ENCODE measurements at places on chromosomes 12 and 14.

DNA sequence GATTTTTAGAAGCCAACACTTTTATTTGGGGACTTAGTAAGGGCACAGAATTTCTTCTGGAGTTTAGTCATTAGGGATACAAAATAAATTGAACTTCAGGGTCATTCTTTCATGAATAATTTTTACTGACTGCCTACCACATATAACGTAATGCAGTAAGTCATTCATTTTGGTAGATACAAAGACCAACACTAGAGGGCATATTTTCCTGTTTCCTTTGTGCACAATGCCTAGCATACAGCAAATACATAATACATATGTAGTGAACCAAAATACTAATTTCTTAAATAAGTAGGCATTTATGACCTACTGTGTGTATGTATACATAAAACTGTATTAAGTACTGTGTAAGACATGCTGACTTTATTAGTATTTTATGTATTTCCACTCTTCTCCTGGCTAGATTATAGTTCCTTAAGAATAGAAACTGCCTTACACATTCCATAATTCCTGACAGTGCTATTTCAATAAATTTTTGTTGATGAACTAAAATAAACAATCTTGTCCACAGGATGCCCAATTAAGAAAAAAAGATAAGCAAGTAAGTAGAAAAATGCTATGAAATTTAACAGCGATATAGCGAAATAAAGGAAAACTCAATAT, 47.9 kb downstream of the PPP1R12A start:
- DNase-seq = no peak

- DNase-seq = no peak
These were observed 59.7 kb downstream of the SCFD1 start for GRCh38 chr14:30681752-30682355.

GRCh38 chr12:31408763-31409162, 82.8 kb upstream of the SINHCAF start:
- DNase-seq = no peak

DNA sequence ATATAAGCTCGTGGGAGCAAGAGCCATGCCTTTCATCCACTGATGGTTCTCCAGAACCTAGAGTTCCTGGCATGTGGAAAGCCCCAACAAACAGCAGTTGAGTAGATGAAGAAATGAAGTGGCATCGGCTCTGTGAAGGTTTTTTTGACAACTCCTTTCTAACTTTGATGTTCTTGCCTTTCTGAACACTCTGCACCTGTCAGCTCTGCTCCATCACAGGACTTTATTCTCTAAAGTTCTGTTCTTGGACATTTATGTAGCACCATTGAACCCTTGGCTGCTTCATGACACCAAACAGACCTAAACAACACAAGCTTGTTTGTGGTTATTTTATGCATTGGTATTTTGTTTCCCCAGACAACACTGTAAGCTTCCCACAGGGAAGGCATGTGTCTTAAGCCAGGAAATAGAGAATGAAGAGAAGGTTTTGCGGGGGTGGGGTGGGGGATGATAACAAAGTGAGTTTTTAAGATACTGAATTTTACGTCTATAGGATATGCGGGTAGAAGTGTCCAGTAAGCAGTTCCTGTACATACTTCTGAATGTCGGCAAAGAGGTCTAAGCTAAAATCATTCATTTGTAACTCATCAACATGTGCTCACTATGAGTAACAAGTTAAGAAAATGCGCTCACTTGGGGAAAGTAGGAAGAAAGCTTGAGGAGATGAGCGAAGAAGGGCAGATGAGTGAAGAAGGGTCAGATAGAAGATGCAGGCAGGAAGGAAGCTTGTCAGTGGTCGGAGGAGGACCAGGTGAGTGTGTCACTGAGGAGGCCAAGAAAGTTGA, 146.0 kb upstream of the PLEKHG7 start:
- no peak for DNase-seq

GRCh38 chr14:64758025-64758521, 53.8 kb downstream of the PLEKHG3 start:
- no peak for DNase-seq

Measured in stimulated activated CD4-positive, alpha-beta T cell treated with anti-CD3 and anti-CD28 coated beads, Interleukin-4, amount 100 ng/mL, for 1 hour (primary cell).